GM12878 (cell line): ENCODE measurements at places on chromosomes 6 and 20.

GRCh38 chr6:88296694-88297093 is 130.5 kb upstream of the CNR1 start:
- no peak for DNase-seq

DNA sequence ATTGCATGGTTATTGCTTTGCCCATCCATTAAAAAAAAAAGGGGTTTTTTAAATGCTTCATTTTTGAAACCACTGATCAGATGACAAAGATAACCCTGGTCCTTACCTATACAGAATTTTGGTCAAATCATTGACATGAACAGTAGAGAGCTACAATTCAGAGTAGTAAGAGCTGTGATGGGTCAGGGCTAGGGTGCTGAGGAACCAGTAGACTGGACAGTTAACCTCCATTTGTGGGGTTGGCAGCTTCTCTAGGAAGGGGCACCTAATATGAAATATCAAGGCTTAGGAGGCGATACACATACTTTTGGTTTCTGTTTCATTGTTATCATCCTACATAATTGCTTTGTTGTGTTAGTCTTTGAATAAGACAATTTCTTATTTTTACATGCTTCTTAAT is 55.1 kb downstream of the ORC3 start:
- no peak for DNase-seq

DNA sequence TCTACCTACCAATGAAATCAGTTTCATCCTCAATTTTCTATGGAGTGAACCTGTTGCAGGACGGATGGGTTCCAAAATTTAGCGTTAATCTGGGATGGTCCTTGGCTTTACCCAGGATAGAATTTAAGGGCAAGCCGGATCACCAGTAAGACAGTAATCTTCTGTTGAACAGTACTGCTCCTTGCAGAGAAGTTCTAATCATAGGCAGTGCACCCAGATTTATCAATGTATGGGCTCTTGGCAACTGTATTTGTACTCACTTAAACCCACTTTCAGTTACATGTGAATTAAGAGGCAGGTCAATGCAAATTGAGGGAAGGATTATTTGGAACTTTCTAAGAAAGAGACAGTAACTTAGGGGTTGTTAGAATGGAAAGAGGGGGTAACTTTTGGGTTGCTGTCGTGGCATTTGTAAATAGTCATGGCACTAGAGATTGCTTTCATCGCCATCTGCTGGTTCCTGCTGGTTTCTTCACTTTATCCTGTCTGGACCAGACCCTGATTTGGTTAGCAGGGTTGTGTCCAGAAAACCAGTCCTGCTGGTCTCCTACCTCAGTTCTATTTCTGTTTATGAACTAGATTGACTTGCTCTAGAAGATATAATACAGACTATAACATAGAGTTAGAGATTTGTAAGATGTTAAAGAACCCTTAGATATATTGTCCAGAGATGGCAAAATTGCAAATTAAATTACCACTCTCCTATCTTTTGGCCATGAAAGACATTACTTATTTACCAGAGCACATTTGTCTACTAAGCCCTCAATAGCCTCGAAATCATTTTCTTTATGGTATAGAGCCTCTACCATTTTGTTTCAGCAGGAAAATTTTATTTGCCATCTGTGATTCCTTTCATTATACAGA is 646.3 kb downstream of the UTRN start:
- no peak for DNase-seq

DNA sequence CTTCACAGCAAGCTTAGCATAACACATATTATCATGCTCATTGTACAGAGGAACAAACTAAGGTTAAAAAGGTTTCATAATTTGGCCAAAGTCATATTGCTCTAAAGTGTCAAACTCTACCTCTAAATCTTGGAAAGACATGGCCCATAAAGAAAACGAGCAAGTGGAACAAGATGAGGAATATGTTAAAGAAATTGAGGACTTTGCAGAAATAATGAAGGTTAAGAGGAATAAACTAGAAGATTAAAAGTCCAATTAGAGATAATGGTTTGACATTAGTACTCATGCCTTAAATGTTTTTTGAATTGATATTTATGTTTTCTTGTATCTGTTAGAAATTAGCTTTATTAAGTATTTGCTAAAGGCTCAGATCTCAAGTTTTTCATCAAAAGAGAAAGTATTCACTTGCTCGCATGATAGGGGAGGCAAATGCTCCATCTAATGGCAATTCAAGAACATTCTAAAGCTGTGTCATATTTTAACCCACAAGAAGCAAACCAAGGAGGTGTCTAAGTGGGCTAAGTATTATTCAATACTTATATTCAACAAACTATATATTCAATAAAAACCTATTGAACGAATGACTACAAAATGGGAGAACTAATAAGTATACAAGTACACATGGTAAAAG is 192.9 kb upstream of the SPTLC3 start:
- no peak for DNase-seq

GRCh38 chr20:8778387-8778786 is 290.5 kb upstream of the PLCB4 start:
- DNase-seq = no peak

- DNase-seq = no peak
These were observed at the start of gene C6orf15 for GRCh38 chr6:31112478-31112877. Gene C6orf15, minus strand, starts transcription at chr6:31112575. Its CDS starts 20 bp downstream, at chr6:31112555.

GRCh38 chr6:24780206-24780605 is 5.5 kb downstream of the GMNN start:
- no peak for DNase-seq

DNA sequence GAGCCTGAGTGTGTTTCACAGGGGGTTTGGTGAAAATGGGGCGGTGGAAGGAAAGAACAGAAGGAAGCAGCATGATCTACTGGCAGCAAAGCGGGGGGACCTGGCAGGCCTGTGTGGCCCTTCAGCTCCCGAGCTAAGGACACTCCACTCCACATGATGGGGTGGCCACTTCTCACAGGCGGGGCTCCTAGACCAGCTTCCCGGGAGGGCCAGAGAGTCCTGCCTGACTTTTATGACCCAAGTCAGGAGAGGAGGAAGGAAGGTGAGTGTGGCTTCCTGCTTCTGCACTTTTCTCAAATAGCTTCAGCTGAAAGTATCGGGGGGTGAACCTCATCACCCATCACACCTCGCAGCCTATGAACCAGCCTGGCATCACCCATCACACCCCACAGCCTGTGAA is 117.5 kb upstream of the AFDN start:
- DNase-seq = no peak

GRCh38 chr6:2560917-2561698 is 189.6 kb downstream of the MYLK4 start:
- DNase-seq = no peak

DNA sequence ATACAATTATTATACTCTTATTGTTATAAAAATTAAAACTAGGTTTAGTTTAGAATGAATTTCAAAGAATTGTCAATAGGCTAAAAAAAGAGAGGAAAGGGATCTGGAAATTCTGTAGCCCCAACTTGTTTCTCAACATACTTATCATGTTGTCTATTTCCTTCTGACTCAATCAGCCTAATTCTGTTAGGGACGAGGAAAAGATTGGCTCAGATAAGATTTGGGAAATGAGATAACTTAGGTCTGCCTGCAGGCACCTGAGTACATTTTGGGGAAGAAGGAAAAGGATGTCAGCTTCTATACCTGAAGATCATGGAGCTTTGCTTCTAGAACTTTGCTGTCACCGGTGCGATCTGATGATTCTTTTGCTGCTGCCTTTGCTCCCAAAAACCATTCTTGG is 238.8 kb downstream of the SYNE1 start:
- no peak for DNase-seq

- no peak for DNase-seq
These were observed 191.4 kb downstream of the NFATC2 start for GRCh38 chr20:51350941-51351631.

DNA sequence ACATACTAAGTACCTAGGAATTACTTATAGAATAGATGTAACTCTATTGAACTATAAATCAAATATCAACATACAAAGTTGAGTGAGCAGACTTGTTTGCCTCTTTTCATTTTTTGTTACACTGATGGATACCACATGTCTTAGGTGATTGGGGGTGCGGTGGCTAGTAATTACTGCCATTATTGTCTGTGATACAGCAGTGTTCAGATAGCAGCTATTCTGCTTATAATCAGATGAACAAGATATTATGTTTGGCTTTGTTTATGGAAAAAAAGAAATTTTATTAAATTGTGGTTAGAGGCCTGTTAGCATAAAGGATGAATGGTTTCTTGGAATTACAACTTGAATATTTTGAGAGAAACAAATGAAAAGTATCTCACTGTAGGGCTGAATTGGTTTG is 55.9 kb downstream of the KCNQ5 start:
- DNase-seq = no peak

GRCh38 chr20:61567204-61567603 is 315.1 kb downstream of the CDH4 start:
- DNase-seq = no peak

DNA sequence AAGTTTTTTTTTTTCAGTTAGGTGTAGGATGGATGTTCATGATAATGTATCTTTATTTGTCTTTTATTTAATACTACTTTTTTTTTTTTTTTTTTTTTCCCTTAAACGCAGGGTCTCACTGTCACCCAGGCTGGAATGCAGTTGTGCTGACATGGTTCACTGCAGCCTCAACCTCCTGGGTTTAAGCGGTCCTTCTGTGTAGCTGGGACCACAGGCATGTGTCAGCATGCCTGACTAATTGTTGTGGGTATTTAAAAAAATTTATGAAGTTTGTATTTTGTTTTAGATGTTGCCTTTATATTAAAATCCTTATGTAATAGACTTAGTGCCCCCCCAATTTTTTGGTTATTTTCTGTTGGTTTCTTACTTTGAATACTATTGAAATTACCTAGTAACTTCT is 42.6 kb downstream of the NCOA3 start:
- DNase-seq = no peak

DNA sequence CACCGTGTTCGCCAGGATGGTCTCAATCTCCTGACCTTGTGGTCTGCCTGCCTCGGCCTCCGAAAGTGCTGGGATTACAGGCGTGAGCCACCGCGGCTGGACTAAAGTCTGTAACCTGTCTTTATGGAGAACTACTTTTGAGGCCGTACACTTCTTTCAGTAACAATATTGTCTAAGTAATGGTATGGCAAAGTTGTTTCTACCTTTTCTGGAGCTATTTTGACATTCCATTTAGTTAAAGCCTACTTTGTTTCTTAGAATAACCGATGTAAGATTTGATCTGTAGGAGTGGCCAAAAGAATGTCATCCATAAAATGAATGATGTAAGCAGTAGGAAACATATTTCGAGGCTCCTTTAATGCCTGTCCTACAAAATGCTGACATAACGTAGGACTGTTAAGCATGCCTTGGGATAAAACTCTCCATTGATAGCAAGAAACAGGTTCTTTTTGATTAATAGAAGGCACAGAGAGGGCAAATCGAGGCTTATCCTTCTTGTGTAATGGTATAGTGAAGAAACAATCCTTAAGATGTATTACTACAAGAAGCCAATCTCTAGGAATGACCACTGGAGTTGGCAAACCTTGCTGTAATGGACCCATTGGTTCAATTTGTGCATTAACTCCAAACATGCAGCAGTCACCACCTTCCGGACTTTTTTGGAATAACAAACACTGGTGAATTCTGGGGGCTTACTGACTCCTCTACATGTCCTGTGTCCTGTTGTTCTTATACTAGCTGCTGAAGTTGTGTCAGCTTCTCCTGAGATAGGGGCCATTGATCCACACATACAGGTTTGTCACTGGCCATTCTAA is 35.9 kb downstream of the HLA-DRA start:
- DNase-seq = no peak

- no peak for DNase-seq
These were observed 62.9 kb upstream of the RUNX2 start for GRCh38 chr6:45265246-45265645.

GRCh38 chr6:108118810-108119768 is 44.5 kb upstream of the OSTM1 start:
- no peak for DNase-seq

DNA sequence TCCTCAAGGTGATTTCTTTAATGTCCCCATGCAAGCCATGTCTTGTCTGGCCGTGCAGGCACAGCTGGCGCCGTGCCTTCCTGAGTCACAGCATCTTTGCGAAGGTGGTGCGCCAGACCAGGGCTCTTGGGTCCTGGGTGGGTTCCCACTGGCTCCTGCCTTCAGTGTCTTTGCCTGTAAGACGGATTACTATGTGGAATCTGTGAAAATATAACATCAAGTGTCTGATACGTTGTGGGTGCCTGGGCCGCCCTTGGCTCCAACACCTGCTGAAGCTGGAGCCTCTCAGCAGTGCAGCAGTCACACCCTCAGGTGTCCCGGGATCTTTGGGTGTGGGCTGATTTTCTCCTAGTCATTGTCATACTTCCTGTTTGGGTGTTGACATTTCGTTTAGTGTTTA is 3.2 kb downstream of the OSBPL2 start:
- DNase-seq = no peak
